ENCODE measurements at places on chromosomes 16 and 17.

GRCh38 chr16:55052348-55052734, 121.7 kb downstream of the IRX5 start:
- no peak for DNase-seq

DNA sequence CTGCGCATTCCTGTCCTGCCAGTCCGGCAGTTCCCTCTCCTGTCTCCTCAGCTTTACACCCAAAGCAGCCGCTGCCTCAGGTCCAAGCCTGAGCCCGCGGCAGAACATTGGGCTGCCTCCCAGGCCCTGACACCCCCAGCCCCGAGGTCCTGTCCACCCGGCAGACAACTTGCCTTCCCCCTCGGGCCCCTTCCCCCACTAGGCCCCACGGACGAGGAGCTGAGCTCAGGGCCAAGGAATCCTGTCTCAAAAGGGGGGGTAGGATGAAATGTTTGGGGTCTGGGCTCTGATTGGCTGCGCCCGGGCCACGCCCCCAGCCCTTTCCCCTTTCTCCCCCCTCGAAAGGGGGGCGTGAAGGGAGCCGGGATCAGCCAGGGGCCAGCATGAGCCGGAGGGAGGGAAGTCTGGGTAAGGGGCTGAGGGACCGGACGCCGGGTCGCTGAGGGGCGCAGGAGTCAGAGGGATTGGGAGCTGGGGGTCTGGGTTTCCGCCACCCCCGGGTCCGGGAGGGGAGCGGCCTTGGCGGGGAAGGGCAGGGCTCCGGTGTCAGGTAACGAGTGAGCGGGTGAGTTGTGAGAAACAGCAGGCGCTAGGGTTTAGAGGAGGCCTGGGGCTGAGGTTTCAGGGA, at the start of gene CTF1:
Gene CTF1, plus strand, starts transcription at position 354 of the 628 bp plus-strand sequence. Its CDS starts 30 bp downstream, at position 384.
- DNase-seq = peak; percentile 58

- DNase-seq = no peak
Observed at GRCh38 chr16:49980166-49980565, 44.9 kb upstream of the CNEP1R1 start.

DNA sequence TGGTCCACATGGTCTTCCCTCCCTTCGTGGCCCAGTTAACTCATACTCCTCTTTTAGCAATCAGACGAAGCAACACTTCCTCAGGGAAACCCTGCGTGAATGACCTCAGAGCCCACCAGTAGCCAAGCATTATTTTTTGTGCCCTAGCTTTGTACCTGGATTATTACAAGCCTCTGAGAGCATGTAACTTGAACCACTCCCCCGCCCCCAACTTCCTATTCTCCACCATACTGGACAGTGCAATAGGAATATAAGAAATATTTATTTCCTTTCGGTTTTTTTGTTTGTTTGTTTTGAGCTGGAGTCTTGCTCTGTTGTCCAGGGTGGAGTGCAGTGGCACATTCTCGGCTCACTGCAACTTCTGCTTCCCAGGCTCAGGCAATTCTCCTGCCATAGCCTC, 2.9 kb downstream of the CPPED1 start:
- no peak for DNase-seq

DNA sequence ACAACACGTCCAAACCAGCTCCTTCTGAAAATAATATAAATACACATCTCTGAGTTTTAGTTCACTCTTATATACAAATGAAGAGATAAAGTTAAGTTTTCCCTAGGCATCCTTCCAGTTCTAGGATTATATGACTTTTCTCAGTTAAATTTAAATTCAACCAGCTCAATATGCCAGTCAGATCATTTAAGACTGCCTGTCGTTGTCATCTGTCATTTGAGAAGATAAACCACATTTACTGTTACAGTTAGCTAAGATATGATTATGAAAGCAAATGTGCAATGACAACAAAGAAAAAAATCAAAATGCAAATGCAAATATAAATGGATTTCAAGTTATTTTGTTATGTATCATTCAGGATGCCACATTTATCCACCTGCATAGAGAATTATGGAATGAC, 671.7 kb upstream of the GOT2 start:
- DNase-seq = no peak

- DNase-seq = no peak
Observed at GRCh38 chr17:58506354-58507080, 7.9 kb downstream of the MTMR4 start.

Measured in posterior cingulate gyrus (tissue), 11 donors.